NCI-H1092 (cell line): ENCODE measurements at places on chromosomes 12 and 14.

DNA sequence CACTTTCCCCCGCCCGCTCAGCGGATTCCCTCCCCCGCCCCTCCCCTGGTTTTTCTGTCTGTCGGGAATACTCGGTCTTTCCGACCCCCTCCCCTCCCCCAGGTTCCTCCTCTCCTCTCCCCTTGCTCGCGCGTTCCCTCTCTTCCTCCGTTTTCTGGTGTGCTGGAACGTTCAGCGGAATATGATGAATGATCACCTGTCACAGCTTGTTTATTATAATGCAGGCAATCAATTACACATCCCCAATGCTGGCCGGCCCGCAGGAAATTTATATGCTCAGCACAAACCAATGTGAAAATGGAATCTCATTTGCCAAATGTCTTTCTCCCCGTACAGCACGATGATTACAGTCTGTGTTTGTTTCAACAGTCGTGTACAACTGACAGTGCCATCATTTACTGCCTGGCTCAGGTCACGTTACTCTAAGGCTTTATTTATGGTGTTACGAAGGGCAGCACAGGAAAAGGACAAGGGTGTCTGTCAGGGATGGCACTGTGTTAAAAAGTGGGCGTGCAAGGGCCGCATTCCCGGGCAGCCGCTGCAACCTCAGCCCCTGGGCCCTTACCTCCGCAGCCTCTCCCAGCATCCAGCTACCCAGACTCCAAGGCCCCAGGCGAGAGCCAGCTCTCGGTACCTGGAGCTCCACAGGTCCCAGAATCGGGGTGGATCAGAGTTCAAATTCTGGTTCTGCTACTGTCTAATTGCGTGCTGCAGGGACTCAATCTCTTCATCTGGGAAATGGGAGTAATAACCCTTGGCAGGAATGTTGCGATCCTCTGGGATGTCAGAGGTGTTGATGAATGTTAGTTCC is 24.7 kb upstream of the MAP1LC3B2 start:
- DNase-seq = no peak

DNA sequence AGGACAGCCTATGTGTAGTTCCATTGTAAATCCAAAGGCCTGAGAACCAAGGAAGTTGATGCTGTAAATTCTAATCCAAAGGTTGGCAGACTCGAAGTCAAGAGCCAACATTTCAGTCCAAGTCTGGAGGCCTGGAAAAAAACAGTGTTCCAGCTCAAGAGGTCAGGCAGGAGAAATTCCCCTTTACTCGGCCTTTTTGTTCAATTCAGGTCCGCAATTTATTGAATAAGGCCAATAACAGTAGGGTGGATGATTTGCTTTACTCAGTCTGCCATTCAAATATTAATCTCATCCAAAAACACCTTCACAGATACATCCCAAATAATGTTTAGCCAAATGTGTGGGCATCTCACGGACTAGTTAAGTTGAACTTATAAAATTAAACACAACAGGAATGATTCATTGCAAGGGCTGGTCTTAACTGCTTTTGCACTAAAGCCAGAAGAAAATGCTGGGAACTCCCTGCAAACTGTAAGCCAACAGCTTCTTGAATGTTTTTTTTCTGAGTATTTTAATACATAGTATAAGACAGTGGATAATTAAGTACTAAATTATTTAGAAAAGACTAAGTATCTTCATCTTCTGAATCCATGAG is 197.4 kb upstream of the GARIN6 start:
- no peak for DNase-seq

DNA sequence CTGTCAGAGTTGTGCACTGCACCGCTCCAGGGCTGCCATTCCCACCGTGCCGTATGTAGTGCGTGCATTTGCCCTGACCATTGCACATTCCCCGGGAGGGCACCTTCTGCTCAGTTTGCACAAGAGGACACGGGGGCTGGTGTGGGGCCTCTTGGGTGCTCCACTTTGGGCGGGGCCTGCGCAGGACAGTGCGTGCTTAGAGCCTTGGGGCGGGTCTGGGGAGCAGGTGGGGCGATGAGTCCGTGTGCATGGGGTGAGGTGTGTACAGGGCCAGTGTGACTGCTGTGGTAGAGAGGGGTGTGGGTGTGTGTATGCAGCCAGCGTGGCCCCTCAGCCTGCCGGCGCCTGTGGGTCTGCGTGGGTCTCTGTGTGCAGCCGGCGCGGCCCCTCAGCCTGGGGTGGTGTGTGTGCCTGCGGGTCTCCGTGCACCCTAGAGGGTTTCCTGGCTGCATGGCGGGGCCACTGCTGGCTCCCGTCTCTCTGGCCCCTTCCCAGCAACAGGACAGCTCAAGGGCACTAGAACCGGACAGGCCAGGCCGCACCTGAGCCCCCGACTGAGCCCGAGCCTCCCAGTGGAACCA is 31.9 kb downstream of the FBRSL1 start:
- DNase-seq = no peak

DNA sequence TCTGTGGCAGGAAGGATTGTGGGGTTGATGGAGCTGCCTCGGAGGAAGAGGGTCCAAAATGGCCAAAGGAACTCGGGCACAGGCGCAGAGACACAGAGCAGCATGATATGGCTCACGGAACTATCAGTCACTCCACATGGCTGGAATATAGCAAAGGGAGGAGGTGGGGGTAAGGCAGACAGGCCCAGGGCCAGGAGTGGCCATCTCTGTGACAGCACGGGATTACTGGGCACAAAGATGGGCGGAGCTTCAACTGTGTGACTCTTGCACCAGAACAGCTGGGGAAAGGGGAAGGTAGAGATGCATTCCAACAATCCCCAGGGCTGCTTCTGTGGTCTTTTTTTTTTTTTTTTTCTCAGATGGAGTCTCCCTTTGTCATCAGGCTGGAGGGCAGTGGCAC is 24.8 kb upstream of the EML1 start:
- DNase-seq = no peak

- no peak for DNase-seq
Measured at GRCh38 chr14:24349742-24350141, 10.0 kb upstream of the RIPK3 start.

DNA sequence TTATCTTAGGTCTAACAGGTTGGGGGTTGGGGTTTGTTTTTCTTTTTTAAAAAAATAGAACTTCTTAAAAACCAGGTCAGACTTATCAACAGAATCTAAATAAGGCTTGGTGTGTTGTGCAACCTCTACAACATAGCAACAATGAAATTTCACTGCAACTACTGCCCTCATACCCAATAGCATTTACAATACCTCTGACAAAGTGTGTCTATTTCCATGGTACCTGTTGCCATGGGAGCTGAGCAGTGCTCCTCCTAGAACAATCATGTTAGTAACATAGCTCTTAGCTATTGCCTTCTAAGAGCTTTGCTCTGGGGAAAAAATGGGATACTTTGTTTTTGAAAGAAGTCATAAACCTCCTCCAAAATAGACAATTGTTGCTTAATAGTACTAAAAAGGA is 103.3 kb upstream of the CCDC175 start:
- no peak for DNase-seq

DNA sequence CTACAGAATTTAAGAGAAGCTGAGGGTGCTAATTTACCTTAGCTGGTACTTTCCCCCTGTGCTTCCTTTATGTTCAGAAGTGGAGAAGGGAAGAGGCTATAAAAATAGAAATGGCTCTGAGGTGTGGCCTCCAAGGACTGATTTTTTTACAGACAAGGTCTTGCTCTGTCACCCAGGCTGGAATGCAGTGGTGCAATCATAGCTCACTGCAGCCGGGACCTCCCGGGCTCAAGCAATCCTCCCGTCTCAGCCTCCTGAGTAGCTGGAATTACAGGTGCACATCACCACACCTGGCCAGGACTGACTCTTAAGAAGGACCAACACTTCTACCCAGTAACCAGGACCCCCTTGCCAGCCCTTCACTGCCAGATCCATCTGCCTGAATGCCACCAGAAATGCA is 23.9 kb upstream of the NAP1L1 start:
- no peak for DNase-seq

DNA sequence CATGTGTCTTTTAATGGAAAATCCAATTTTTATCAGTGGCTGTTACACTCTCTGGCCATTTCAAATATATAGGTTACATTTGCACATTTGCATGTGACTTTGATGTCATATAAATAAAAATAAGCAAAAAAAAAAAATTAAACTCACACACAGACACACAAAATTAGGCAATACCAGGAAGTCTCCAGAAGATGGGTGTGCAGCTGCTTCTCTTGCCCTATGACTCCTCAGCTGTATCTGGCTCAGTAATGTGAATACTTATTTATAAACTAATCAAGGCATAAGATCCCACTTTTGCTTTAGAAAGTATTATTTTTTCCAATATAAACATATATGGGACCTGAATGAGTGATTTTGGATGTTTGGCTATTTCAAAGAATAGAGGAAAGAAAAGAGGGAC is 461.1 kb downstream of the LRIG3 start:
- no peak for DNase-seq

- DNase-seq = no peak
Measured at GRCh38 chr12:66058554-66058953, 72.0 kb downstream of the LLPH start.

GRCh38 chr12:111838353-111838752 is 3.7 kb upstream of the MAPKAPK5 start:
- DNase-seq = no peak

- no peak for DNase-seq
Measured at GRCh38 chr12:69425417-69425816, 44.8 kb upstream of the FRS2 start.

GRCh38 chr12:83843541-83843940 is 1069.1 kb downstream of the SLC6A15 start:
- no peak for DNase-seq

- DNase-seq = no peak
Measured at GRCh38 chr14:82850576-82850975, 1316.9 kb upstream of the SEL1L start.

- no peak for DNase-seq
Measured at GRCh38 chr14:59739794-59740193, 130.8 kb downstream of the RTN1 start.

DNA sequence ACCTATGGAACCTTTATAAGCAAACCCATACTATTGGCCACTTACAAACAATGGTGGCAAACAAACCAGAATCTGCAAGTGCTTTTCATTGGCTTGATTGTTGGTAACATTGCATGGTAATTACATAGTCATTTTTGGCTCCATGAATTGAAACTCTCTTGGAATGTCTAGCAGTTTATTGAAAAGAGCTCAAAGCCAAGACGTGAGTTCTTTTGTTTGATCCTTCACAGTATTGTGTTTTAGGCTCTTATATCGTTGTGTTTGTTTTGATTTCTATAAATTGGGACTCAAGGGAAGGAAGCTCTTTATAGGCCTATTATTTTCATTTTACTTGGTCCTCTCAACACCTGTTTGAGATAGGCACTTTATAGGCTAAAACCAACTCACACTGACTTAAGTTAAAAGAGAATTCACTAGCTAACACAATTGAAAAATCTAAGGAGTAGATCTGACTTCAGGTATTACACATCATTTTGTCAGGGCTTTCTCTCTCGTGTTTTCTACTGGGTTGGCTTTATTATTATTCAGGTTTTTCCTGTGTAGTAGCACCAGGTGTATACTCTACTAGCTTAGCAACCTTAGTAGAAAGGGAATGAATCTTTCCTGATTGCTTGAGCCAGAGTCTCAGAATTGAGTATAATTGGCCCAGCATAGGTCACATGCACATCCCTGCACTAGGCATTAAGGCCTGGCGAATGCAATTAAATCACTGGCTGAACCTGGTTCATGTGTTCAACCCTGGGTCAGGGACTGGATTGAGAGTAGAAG is 341.4 kb downstream of the RAD51B start:
- DNase-seq = no peak

- DNase-seq = no peak
Measured at GRCh38 chr12:46533723-46534122, 161.2 kb upstream of the SLC38A2 start.

- no peak for DNase-seq
Measured at GRCh38 chr12:106541201-106541600, 41.6 kb upstream of the RFX4 start.

DNA sequence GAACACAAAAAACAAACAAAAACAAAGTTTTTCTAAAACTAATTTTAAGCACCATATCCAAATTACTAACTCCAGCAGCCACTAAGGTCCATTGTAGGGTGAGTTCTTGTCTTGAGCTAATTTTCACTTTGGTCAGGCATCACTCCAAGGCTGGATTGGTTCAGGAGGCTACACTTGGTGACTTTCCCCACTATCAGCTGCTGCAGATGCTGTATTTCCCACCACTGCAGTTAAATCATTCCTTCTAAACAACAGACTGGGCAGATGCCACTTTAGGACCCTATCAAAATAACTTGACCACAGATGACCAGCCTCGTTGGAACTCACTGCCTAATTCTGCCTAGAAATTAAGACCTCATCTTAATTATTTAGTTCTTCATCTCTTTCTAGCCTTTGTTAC is 140.5 kb downstream of the SLC16A7 start:
- DNase-seq = no peak
